Stimulated activated CD4-positive, alpha-beta T cell treated with anti-CD3 and anti-CD28 coated beads, Interleukin-15, amount 100 ng/mL, for 24 hours (primary cell): ENCODE measurements at places on chromosomes 1 and 21.
A peak's percentile ranks its signal among the peaks of the same experiment; 100 is the strongest.

DNA sequence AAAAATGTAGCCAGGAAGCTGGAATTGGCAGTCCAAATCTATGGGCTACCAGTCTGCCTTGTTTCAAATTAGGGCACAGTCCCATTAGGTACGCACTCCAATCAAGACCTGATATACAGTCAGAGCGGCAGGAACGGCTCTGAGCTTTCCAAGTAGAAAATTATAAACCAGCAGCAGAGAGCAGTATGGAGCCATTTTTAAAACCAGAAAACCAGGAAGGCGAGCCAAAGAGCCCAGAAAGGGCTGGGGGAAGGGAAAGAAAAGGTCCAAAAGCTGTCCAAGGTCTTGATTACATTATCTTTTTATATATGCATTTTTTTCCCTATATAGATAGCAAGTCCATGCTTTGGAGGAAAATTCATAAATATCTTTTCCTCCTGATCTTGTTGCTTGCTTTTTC lies 719.0 kb downstream of the RWDD3 start:
- DNase-seq, result no peak

DNA sequence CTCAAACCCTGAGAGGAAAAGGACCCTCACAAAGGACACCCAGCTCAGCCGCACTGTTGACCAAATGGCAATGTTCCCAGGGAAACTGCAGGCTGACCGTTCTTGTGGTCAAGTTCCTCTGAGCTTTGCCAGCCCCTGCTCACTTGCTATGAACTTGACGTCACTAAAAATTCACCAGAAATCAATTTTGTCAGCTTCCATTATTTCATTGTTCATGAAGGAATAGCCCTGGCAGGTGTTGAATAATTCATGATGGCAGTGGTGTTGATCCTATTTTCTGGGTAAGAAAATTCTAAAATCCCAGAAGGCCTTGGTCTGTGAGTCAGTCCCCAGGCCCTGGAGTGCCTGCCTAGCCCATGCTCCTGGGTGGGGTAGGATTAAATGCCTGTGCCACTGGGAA lies 318.9 kb downstream of the ZNF326 start:
- no peak for DNase-seq

DNA sequence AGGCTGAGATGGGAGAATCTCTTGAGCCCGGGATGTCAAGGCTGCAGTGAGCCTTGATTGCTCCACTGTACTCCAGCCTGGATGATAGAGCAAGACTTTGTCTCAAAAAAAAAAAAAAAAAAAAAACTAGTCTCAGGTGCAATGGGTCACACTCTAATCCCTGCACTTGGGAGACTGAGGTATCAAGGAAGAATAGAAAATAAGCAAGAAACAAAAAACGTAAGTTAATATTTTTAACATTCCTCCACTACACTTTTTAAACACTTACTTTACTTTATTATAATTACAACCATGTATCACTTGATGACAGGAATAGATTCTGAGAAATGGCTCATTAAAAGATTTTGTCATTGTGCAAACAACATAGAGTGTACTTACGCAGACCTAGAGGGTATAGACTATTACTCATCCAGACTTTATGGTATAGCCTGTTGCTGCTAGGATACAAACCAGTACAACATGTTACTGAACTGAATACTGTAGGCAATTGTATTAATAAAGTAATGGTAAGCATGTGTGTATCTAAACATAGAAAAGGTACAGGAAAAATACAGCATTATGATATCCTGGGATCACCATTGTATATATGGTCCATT lies 1244.1 kb upstream of the ADGRL4 start:
- DNase-seq, result no peak

DNA sequence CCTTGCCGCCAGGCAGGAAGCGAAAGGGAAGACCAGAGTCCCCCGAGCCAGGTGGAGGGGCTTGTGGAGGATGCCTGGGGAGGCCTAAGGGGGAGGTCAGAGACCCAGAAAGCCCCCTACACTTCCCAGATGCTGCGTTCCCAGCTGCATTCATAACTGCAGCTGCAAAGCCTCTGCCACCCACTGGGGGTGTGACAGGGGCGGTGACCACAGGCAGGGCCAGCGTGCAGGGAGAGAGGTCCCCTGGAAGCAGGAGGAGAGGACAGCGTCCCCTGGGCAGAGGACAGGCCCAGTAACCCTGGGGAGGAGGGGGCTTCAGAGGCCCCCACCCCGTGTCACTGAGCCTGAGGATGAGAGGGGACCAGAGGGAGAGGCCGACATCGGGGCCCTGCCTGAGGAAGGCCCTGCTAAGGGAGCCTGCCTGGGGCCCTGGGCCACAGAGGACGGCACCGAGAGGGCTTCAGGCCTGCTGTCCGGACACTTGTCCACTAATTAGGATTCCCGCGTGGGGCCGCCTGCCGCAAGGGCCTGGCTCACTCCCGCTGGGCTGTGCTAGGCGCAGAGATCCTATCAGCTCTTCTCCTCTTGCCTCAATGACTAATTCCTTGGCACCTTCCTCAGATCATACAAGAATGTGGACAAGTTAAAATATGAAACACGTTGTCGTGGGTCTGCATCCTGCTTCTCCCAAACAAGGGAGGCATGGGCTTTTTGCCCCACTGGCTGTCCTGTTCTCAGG lies 49.1 kb upstream of the CCDC27 start:
- DNase-seq, result no peak

- no peak for DNase-seq
These were observed 30.6 kb upstream of the INSL5 start for GRCh38 chr1:66831529-66832239.

DNA sequence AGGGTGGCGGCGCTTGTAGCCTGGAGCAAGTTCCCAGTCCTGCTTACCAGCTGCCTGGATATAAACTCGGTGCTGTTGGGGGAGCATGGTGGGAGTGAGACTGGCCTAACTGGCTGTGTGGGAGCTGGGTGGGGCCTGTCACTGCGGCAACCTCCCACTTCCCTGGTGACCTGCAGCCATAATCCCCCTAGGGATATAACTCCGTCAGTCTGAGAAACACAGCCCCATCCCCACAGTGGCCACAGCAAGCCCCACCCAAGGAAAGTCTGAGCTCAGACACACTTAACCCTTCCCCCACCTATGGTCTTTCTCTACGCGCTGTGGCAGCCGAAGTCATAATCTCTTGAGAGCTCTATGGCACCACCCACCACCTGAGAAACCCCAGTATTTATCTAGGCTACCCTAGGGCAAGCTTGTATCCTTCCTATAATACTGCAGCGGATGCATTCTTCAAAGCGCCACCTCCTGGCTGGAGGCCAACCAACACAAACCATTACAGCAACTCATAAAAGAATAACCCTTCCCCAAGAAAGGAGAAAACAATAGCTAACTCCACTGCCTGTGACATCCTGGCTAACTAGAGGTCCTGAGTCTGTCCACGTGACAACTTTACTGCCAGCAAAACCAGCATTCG lies 57.4 kb downstream of the ZNF648 start:
- DNase-seq, result no peak

DNA sequence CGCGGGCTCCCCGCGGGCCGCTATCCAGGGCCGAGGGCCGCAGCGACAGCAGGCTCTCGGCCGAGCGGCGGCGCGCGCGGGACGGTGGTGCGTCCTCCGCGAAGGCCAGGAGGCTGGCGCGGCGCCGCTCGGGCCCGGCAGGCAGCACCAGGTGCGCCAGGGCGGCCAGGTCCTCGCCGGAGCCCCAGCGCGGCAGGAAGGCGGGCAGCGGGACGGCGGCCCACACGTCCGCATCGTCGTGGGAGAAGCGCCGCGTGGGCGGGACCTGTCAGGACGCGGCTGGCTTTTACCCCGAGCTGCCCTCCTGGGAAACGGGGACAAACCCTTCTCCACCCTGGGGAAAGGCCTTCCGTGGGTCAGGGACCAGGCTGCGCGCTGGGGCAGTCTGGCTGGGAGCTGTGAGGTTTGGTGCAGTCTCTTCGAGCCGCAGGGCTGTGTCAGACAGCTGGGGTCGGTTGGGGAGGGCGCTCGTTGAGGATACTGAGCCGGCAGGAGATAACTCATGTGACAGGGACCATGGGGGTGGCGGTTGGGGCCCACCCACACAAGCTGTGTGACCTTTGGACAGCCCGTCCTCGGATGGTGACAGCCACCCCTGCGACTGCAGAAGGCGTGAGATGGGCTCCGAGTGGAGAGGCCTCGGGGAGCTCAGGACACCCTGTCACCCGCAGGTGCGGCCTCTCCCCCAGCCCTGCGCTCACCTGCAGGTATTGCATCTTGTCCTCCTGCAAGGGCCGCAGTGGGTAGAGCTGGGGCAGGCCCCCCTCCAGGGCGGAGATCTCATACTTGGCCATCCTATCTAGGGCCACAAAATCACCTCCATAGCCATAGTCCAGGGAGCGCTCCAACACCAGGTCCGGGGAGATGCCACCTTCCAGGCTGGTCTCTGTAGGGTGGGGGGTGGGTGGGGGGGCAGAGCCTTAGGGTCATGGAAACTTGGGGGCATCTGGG lies 6.0 kb downstream of the HES3 start:
- no peak for DNase-seq

DNA sequence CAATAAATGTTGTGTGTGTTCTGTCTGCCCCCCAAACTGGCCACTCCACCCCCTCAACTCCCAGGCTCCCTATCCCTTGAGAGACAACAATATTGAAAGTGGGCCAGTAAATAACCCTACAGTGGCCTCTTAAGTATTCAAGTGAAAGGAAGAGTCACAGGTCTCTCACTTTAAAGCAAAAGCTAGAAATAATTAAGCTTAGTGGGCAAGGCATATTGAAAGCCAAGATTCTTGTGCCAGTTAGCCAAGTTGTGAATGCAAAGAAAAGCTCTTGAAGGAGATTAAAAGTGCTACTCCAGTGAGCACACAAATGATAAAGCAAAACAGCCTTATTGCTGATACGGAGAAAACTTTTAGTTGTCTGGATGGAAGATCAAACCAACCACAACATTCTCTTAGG lies 158.4 kb downstream of the GABPA start:
- no peak for DNase-seq

- DNase-seq, result no peak
These were observed 25.8 kb downstream of the PIGP start for GRCh38 chr21:37047079-37047478.

DNA sequence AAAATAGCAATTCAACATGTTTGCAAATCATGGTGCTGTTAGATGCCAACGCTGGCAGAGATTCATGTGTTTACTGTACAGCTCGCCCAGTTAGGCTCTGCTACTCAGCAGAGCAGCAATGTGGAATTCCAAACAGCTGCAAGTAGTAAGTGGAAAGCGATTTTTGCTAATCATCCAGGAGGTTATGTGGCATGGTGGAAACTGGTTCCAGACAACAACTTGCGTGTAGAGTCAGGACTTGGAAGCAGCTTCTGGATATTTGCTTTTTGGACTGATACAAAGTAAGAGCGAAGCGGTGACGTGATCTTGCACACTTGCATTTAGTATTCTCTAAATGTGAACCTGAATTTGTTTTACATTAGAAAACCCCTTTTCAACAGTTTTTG lies 27.1 kb upstream of the HHAT start:
- DNase-seq, result no peak

- peak; percentile 77 for DNase-seq
These were observed 50.6 kb upstream of the LYST start for GRCh38 chr1:235917267-235917811.

DNA sequence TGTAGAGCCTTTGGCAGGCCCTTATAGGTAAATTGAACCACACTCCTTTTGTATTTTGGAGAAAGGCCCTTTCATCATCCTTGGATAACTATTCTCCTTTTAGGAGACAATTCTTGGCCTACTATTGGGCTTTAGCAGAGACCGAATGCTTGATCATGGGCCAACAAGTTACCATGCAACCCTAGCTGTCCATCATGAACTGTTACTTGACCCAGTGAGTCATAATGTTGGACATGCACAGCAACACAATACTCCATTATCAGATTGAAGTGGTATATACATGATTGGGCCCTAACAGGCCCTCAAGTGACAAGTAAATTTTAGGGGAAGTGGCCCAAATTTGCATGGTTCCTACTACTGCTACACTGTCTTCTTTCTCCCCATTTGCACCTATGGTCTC lies 84.4 kb downstream of the CATSPERE start:
- no peak for DNase-seq

- DNase-seq, result peak; percentile 42
These were observed 740 bp downstream of the DSTYK start for GRCh38 chr1:205210756-205211168.

DNA sequence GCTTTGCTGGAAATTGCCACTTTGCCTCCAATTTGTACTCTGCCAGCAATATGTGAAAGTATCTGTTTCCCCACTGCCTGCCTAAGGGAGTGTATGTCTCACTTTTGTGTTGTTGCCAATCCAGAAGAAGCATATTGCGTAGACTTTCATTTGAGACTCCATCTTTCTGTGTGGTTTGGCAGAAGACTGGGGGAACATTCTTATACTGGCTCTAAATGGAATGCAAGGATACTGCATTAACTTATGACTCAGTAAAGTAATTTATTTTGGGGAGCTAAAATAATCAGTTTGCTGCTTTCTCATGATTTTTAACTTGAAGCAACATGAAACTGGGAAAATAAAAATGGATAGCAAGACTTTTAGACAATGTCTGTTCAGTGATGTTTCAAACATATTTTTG lies 107.7 kb upstream of the TMPRSS2 start:
- no peak for DNase-seq

GRCh38 chr1:24139841-24140425 lies 3.0 kb downstream of the IL22RA1 start:
- no peak for DNase-seq

GRCh38 chr1:191912517-191912916 lies 245.7 kb upstream of the RGS18 start:
- no peak for DNase-seq

DNA sequence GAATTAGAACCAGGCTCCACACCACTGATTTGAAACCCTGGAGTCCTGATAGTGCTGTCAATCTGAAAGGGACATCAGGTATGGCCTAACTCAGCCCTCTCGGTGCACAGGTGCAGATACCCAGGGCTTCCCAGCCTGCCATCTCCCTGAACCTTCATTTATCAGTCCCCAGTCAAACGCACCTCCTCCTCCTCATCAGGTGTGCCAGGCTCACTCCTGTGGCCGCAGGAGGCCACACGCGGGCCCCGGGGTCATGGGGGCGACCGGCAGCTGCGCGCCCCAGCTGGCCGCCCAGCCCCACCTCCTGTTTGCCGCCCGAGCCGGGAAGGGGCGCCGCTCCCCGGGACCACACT lies 572 bp downstream of the FUCA1 start:
- no peak for DNase-seq

GRCh38 chr1:167127236-167127635 lies 33.4 kb downstream of the STYXL2 start:
- DNase-seq, result no peak

GRCh38 chr1:171173069-171173468 lies 12.0 kb upstream of the FMO2 start:
- no peak for DNase-seq

DNA sequence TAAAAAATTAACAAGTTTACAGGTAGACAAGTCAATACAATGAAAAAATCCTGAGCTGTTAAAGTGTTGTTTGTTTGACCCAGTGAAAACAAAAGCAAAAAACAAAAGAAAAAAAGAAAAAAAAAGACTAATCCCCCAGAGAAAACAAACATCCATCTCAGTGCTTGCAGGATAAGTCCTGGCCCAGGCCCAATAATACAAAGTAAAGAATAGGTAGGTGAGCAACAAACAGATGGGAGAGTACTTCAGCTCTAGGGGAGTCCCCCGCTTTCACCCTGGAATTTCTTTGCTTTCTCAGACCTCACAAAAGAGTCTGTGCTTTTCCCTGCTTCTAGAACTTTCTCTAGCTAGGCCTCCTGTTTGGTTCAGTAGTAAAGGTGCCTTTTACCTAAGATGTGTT lies 70.3 kb downstream of the ABCA4 start:
- DNase-seq, result no peak

- DNase-seq, result no peak
These were observed 10.7 kb upstream of the BSDC1 start for GRCh38 chr1:32404946-32405345.

- no peak for DNase-seq
These were observed 36.3 kb upstream of the SLC6A9 start for GRCh38 chr1:44067266-44068250.
